MCF 10A (cell line): ENCODE measurements at places on chromosomes 7 and 10. TPM values are rescaled to one million over a fixed set of nuclear protein-coding genes. Genes with fewer than 3 reads are reported as not detected.

GRCh38 chr7:80155374-80155773, 20.7 kb downstream of the GNAI1 start:
- DNase-seq = no peak

DNA sequence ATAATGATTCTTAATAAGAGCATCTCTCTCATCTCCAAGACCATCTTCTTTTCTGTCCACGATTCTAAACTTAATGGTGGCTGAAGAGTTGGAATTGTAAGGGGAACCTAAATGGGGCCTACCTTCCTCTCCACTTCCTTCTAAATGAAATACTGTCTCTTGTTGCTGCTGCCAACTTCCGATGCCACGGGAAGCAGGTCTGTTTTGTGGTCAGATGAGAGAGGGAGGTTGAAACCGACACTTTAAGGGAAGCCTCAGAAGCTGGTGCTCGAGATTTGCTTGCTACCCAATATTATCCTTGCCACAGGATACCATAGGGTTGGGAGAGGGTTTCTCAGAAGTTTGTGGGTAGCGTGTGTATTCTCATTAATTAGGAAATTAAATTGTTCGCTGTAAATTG, 464.1 kb downstream of the SUGCT start:
- no peak for DNase-seq

The HSPA12A gene
- total RNA-seq = 9.1 and 13.1 TPM in 2 replicates

DNA sequence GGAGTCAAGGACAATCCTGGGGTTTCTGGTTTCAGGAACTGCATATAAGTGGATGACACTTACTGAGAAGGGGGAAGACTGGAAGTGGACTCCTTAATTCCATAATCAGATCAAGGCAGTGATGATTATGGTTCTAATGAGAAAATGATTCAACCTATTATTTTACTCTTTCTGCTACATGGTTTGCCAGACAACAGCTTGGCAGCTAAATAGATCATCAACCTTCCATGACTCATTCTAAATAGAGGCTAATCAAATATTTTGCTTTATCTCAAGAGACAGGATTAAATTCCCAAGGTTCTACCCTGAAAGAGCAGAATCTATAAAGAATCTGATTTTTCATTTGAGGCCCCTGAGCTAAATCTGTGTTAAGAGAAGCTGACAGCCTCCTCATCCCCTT, 46.3 kb downstream of the CNNM1 start:
- no peak for DNase-seq

- no peak for DNase-seq
Measured at GRCh38 chr10:6476989-6477388, 103.1 kb downstream of the PRKCQ start.

GRCh38 chr7:5204546-5204945, 14.5 kb downstream of the WIPI2 start:
- no peak for DNase-seq

The AMPH gene
- 0.63 and 0.81 TPM in 2 replicates for total RNA-seq

- peak; percentile 42 for DNase-seq
Measured at GRCh38 chr10:112815269-112816032, 134.6 kb upstream of the TCF7L2 start.

The TRIM50 gene
- not detected in 2 replicates for total RNA-seq

DNA sequence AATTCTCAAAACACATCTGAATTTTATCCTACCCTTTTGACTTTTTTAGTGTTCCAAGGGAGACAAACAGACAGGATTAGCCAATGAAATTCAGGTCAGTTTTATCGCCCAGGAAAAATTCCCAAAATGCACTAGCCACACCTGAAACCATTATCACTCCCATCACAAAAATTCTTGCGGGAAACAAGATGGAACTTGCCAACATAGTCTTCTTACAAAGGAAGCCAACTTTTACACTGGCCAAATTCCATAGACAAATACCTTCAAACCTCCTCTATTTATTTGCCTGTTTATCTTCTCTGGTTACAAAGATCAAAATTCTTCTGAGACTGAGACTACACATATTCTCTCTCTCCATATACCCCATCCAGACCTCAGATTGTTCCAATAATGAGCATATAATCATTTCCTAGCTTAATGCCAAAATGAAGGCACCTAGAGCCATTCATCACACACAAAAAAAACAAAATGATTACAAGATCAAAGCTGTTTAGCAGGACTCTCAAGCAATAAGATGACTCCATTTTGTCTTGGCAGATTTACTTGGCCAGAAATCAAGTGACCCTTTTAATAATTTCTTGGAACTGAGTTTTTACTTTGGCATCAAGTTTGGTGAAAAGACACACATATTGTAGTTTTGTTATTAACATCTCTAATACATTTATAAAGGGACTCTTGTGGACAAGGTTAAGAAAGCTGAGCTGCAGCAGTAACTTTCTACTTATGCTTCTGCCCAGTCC, 30.2 kb downstream of the MET start:
- peak; percentile 64 for DNase-seq

The CFTR gene
- total RNA-seq = not detected in 2 replicates

The GTF2IRD2 gene
- 13.4 and 16.1 TPM in 2 replicates for total RNA-seq

DNA sequence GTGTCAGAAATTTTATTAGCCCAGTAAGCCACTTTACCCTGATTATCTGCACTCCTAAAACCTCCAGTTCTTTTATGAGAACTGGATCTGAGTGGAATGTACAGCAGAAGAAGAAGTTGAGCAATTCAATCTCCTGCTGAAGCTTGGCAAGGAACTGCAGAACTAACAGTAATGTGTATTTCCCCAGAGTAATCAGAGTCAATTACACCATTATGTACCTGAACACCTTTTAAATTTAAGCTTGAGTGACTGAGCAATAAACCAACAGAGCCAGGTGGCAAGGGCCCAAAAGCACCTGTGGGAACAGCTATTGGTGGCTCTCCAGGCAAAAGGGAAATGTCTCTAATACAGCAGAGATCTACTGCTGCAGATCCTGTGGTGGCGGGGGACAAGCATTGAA, 40.1 kb upstream of the AKR1C2 start:
- DNase-seq = peak; percentile 73

DNA sequence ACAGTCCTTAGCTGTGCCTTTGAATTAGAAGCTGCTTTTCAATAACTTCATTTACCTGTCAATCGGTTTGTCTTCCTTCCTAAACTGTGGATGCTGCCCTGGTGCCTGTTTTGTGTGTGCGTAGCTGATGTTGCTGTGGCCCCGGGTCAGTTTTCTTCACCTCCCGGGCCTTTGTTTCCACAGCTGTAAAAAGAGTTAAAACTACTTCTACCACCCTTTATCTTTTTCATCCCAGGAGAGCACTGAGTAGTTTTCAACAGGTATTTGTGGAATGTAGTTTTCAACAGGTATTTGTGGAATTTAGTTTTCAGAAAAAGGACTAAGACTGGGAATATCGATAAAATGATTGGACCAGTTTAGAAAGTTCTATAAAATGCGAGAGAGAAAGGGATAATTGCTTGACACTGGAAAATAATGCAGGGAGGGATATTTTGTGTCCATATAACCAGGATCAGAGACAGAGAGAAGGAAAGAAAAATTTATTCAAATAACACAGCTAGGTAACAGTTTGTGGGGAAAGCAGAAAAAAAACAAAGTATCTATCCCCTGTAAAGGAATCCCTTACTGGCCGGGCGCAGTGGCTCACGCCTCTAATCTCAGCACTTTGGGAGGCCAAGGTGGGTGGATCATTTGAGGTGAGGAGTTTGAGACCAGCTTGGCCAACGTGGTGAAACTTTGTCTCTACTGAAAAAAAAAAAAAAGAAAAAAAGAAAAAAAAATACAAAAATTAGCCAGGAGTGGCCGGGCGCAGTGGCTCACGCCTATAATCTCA, 15.9 kb upstream of the IGF2BP3 start:
- DNase-seq = no peak

The COMTD1 gene
- 18.3 and 34.3 TPM in 2 replicates for total RNA-seq
